ENCODE measurements at places on chromosomes 5 and 9.

DNA sequence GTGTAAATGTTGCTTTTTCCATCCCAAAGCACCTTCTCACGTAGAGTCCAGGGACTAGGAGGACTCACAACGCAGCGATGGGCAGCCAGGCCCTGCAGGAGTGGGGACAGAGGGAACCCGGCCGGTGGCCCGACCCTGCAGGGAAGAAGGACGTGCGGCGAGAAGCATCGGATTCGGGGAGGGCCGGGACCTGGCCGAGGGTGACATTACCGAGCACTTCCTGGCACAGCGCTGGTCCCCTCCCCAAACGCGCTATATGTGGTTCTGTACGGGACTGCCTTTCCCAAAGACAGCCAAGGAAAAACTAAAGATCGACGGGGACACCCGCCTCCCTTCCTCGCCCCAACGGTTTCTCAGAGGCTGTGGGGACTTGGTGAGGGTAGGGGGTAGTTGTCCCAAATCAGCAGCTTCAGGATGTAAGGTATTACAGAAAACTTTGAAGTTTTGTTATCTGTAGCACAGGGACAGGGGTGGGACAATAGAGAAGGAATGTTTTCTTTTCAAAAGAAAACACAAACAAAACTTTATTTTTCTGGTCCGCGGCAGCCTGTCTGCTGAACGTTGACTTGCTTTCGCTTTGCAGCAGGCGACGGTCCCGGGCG, 887 bp upstream of the MAP3K1 start:
- DNase-seq: no peak

DNA sequence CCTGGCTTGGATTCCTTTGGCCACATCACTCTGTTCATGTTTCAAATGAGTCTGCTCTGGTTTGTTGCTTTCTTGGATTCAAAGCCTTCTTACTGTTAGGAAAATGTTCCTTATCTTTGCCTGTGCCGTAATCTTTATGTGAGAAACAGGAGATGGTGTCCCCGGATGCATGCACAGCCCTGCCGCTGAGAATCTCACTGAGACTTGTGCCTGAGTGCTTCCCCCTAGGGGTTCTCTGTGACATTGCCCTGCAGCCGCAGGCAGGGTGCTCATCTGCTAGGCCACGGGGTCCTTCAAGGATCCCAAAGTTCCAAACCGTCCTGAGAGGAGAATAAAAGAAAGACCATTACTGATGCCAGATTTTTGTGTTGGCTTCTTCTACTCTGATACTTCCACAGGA, 81.4 kb upstream of the ANKRD55 start:
- no peak for DNase-seq

DNA sequence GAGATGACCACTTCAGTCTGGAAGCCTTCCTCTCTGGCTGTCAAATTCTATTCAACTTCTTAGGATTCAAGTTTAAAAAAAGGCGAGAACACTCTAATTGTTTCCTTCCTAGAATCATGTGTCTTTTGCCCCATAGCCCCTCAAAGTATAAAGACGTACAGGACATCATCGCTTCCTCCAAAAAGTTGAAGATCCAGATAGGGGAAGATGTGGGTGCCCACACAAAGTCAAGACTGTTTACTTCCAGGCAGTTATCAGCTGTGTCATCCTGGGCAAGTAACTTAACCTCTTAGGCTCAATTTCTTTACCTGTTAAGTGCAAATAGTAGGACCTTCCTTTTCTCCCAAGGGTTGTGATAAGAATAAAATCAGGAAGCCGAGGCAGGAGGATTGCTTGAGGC, 40.1 kb downstream of the PPARGC1B start:
- DNase-seq: no peak

DNA sequence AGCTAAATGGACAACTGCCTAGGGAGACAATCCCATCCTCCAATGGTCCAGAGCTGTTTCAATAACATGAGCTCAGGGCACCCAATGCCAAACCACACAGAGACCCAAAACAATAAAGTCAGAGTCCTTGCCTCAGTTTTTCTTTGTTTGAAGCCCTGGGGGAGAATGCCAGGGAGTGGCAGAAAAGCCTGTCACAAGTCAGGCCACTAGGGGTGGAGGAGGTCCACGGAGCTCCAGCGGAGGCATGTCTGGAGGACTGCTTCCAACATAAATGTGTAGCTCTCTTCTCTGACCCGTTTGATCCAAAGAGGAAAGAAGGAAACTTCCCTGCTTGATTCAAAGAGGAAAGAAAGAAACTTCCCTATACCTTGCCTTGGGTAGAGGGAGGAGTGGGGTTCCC, 175.3 kb downstream of the HSPA4 start:
- DNase-seq: no peak

DNA sequence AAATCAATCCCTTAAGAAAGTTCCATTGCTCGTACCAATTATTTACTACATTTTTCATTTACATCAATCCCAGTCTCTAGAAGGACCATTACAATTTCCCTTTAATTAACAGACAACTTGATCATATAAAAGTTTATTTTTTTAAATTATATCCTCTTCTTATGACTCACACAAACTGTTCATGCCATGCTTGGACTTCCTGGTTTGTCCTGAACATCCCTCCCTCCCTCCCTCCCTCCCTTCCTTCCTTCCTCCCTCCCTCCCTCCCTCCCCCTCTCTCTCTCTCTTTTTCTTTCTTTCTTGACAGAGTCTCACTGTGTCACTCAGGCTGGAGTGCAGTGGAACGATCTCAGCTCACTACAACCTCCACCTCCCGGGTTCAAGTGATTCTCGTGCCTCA, 11.6 kb upstream of the CLTB start:
- no peak for DNase-seq

DNA sequence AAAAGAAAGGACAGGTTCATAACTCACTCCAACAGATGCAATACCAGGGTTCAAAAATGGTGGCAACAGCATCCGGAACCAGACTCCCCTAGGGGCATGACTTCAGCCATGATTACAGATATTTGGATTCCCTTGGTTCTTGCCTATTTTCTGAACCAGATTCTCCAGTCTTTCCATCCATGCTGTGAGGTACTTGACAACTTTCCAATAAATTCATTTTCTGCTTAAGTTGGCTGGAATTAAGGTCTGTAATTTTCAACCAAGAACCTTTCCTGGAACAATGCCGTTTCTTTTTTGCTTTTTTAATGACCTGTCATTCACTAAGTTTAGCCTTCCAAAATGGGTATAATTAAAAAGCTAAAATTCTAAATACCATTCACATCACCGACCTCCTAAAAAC, 52.2 kb downstream of the SCAI start:
- no peak for DNase-seq

- DNase-seq: peak; percentile 90
Measured at GRCh38 chr9:88738709-88739108, 203.7 kb downstream of the NXNL2 start.

- DNase-seq: no peak
Measured at GRCh38 chr5:175120412-175120811, 323.6 kb downstream of the DRD1 start.

- DNase-seq: peak; percentile 74
Measured at GRCh38 chr9:130042885-130043653, at the start of gene FNBP1. Gene FNBP1, minus strand, starts transcription at chr9:130043189. Its CDS starts 214 bp downstream, at chr9:130042975.

GRCh38 chr9:101383361-101383760, 1.4 kb downstream of the BAAT start:
- no peak for DNase-seq

DNA sequence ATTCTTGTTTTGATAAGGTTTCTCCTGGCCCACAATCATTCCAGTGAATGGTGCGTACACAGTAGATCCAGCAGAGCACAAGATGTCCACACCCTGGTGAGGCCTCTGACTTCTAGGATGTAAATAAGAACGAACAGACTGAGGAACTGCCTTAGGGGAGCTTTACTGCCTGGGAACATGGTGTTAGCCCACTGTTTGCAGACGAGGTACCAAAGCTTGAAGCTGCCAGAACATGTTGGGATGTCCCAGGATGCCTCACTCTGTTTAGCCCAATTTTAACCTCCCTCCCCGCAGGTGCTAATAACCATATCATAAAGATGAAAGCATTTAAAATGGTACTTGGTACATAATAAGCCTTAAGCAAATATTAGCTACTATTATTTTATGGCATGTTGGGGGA, 3.5 kb downstream of the LECT2 start:
- no peak for DNase-seq

GRCh38 chr9:78525986-78526560, 229.1 kb downstream of the PSAT1 start:
- no peak for DNase-seq

DNA sequence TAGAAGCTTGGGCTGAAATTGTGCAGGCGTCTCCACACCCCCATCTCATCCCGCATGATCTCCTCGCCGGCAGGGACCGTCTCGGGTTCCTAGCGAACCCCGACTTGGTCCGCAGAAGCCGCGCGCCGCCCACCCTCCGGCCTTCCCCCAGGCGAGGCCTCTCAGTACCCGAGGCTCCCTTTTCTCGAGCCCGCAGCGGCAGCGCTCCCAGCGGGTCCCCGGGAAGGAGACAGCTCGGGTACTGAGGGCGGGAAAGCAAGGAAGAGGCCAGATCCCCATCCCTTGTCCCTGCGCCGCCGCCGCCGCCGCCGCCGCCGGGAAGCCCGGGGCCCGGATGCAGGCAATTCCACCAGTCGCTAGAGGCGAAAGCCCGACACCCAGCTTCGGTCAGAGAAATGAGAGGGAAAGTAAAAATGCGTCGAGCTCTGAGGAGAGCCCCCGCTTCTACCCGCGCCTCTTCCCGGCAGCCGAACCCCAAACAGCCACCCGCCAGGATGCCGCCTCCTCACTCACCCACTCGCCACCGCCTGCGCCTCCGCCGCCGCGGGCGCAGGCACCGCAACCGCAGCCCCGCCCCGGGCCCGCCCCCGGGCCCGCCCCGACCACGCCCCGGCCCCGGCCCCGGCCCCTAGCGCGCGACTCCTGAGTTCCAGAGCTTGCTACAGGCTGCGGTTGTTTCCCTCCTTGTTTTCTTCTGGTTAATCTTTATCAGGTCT, at the start of gene C9orf72:
C9orf72 (minus strand) TSS at position 564 of the 716 bp plus-strand sequence. CDS start 6,361 bp downstream, outside the sequence.
- no peak for DNase-seq
